ENCODE measurements at places on chromosomes 4 and X.

DNA sequence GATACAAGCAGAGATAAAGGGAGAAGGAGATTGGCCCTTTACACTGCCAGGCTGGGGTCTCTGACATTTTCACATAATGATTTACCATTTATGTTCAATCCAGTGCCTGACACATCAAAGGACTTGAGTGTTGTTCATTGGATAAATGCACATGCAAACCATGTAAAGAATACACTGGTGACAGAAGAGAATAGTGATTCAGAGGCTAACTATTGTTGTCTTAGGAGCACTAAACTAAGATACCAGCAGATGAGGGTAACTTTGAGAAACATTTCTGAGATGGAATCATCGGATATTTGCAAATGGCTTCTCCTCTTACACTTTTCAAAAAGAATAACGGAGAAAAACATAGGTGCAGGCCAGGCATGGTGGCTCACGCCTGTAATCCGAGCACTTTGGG, 67.3 kb upstream of the HHIP start:
- no peak for DNase-seq

DNA sequence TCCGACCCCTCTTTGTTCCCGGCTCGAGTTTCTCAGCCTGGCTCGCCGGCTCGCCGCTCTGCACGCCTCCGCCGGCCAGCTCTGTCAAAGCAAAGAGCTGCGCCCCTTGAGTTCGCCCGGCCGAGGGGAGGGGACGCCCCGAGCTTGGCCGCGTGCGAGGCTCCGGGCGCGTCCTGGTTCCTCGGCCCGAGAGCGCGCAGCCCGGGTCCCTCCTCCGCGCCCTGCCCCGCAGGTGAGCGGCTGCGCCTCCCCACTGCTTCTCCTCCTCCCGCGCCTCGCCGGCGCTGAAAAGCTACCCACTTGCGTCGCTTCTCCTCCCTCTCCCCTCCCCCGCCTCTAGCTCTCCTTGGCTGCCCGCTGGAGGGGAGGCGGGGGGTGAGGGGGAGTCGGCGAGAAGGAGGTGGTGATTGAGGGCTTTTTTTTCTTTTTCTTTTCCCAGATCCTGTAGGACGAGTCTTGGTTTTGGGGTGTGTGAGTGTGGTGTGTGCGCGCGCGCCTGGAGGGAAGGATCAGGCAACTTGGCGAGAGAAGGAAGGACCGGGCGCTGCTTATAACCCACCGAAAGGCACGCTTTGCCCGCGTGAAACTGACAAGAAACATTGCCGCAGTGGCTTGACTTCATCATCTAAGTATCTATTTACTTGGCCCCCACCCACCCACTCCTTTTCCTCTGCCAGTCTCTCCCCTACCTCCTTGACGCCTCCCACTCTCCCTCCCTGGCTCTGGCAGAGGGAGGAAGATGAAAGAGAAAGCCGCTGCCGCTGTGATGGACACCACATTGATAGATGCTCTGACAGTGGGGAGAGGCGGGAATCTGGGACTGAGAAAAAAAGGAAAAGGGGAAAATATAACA, at the start of gene LEF1:
LEF1 (minus strand) TSS at position 262 of the 853 bp plus-strand sequence. CDS start 1,165 bp downstream, outside the sequence.
- no peak for DNase-seq

GRCh38 chrX:136953867-136954787, 73.6 kb upstream of the RBMX start:
- peak; percentile 35 for DNase-seq

GRCh38 chrX:25277574-25277973, 261.8 kb upstream of the ARX start:
- DNase-seq = no peak

GRCh38 chr4:119233191-119233590, 20.7 kb downstream of the USP53 start:
- DNase-seq = no peak
